ENCODE measurements at places on chromosomes 1 and 21. TPM values are rescaled to one million over a fixed set of nuclear protein-coding genes. Genes with fewer than 3 reads are reported as not detected.

GRCh38 chr1:84289169-84289785 is 12.2 kb upstream of the SAMD13 start:
- no peaks in the 10 kb centered on the region for H3K27me3 ChIP-seq
- no peak overlapping the region for H3K4me3 ChIP-seq
- H3K4me1 ChIP-seq, result no peaks in the 10 kb centered on the region

GRCh38 chr1:89125240-89125912 is 538 bp downstream of the GBP2 start:
- peak overlapping the region; percentile 80 for H3K27ac ChIP-seq
- H3K27me3 ChIP-seq, result no peaks in the 10 kb centered on the region
- peaks cover 52% of the 10 kb centered on the region for H3K4me1 ChIP-seq
- DNase-seq, result no peak
- H3K4me3 ChIP-seq, result peak overlapping the region; percentile 83

DNA sequence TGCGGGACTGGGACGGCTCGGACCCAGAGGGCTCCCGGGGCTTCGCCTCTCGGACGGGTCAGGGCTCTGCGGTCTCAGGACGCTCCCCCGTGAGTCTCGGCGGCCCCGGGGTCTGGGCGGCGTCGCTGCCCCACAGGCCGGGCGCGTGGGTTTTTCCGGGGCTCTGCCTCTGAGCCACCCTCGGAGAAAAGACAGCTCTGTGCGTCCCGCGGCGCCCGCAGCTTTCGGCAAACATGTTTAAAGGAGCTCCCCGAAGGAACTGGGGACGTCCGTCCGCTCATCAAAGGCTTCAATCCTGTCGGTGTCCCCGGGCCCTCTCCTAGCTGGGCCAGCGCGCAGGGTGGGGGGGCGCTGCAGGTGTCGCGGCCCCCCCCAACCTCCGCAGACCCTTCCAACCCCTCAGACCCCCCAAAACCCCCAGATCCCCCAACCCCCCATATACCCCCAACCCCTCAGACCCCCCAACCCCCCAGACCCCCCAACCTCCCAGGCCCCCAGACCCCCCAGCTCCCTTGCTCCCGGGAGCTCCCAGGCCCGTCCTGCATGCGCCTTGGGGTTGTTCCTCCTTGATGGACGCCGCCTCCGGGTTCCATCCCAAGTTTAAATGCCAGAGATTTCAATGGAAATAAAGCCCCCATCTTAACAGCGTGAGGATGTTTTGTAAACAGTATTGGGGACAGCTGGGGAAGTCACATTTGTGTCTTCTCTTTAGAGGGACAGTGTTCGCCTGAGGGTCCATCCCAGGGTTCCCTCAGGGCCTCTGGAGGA is 996 bp upstream of the C1orf159 start:
- DNase-seq, result no peak
- no peak overlapping the region for H3K4me3 ChIP-seq
- peaks cover 11% of the 10 kb centered on the region for H3K4me1 ChIP-seq
- H3K27ac ChIP-seq, result peak overlapping the region; percentile 53
- no peaks in the 10 kb centered on the region for H3K36me3 ChIP-seq

DNA sequence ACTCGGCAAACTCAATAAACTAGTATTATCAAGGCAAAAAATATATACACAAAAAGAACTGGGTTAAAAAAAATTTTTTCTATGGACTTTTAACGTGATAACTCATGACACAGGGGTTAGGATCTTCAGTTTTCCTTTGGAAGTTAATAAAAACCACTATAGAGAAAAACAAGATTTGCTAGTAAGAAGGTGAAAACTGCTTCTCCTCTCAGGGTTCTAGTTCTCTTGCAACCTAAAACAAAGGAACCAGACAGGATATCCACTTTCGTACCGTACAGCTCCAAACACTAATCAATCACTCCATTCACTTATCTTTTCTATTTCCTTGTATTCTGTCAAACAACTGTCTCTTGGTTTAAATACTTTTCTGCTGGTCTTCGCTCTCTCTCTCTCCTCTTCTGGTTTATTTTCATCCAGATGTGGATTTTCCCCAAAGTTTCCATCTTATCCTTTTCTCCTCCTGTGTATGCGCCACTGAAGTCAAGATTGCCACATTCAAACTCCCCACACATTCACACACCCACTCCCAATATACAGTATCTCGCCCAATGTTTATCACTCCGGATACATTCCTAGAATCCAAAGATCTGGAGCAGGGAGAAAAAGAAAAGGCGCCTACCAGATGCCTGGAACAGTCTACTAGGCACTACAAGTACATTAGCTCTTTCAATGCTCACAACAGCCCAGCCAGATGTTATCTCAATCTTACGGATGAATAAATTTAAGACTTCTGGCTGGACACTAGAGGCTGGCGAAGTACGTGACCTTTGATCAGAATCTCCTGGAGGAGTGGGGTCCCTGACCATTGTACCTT is 775 bp upstream of the PRPF38B start:
- H3K4me1 ChIP-seq, result peaks cover 42% of the 10 kb centered on the region
- H3K27me3 ChIP-seq, result no peaks in the 10 kb centered on the region
- peak overlapping the region; percentile 98 for H3K27ac ChIP-seq

The IKBKE gene
- 92.3 TPM for total RNA-seq

The AIM2 gene
- total RNA-seq, result 8.1 TPM

- DNase-seq, result no peak
- peaks cover 11% of the 10 kb centered on the region for H3K4me1 ChIP-seq
These were observed 14.1 kb upstream of the A3GALT2 start for GRCh38 chr1:33335020-33335419.

- H3K36me3 ChIP-seq, result no peaks in the 10 kb centered on the region
- no peaks in the 10 kb centered on the region for H3K4me1 ChIP-seq
- H3K27ac ChIP-seq, result no peak overlapping the region
- no peaks in the 10 kb centered on the region for H3K27me3 ChIP-seq
- no peak overlapping the region for H3K4me3 ChIP-seq
- no peak for DNase-seq
These were observed 285.0 kb downstream of the LRRC40 start for GRCh38 chr1:69920426-69920825.

DNA sequence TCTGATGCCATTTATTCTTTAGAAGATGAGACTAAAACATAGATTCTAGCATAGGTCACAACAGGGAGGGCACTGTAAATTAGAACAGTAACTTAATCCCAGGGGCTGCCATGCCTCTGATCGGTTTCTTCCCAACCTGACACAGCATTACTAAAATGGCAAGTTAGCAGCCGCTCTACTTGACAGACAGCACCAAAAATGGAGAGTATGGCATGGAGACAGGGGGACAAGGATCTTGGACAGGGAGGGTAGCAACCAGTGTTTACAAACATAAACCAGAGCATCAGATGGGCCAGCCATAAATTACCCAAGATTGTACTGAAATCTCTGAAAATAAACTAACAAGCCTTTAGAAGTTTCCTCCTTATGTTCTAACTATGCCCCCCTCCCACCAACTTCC is 5.9 kb downstream of the DUSP10 start:
- H3K27me3 ChIP-seq, result no peaks in the 10 kb centered on the region
- no peak for DNase-seq
- H3K4me3 ChIP-seq, result no peak overlapping the region
- H3K27ac ChIP-seq, result no peak overlapping the region
- peaks cover 83% of the 10 kb centered on the region for H3K4me1 ChIP-seq
- no peaks in the 10 kb centered on the region for H3K36me3 ChIP-seq

The CACYBP gene
- 105 TPM for total RNA-seq

The SYTL1 gene
- 158 TPM for total RNA-seq

The PLEKHG5 gene
- 11.8 TPM for total RNA-seq

- H3K4me1 ChIP-seq, result peaks cover 27% of the 10 kb centered on the region
- no peaks in the 10 kb centered on the region for H3K36me3 ChIP-seq
- H3K27me3 ChIP-seq, result no peaks in the 10 kb centered on the region
These were observed 100.5 kb upstream of the SOD1 start for GRCh38 chr21:31558962-31559367.

DNA sequence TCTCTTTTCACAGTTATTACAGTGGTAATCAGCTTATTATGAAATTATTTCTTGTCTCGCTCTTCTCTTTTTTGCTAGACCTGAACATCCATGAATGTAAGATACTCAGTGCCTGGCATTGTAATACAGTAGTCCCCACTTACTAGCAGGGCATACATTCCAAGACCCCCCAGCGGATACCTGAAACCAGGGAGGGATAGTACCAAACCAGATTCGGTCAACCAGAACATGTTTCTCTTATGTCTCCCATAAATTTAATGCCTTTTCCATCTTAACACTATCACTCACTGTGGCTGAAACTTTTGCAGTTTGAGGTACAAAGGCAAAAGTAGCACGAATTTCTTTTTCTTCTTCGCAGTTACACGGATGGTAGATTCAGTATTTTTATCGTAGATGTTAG is 24.6 kb upstream of the B3GALT2 start:
- no peaks in the 10 kb centered on the region for H3K27me3 ChIP-seq
- H3K27ac ChIP-seq, result no peak overlapping the region
- peaks cover 6% of the 10 kb centered on the region for H3K4me1 ChIP-seq
- peaks cover 10% of the 10 kb centered on the region for H3K36me3 ChIP-seq
- no peak for DNase-seq

DNA sequence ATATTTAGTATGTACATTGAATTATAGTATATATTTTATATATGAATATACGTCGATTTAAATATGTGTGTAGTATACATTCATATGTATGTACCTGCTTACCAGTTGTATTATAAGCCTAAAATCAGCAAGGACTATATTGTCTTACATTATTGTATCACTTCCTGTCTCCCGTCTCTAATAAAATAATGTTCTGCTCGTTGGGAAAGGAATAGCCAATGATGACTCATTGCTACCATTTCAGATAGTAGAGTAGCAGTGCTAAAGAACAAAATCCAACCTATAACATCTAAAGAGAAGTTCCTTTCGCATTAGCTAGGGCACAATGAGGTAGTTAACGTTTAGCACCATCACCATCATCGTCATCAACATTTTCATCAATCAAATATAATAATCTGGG is 39.9 kb upstream of the SMYD2 start:
- no peak for DNase-seq
- H3K27me3 ChIP-seq, result no peaks in the 10 kb centered on the region
- H3K27ac ChIP-seq, result no peak overlapping the region
- H3K4me1 ChIP-seq, result no peaks in the 10 kb centered on the region
- H3K4me3 ChIP-seq, result no peak overlapping the region

DNA sequence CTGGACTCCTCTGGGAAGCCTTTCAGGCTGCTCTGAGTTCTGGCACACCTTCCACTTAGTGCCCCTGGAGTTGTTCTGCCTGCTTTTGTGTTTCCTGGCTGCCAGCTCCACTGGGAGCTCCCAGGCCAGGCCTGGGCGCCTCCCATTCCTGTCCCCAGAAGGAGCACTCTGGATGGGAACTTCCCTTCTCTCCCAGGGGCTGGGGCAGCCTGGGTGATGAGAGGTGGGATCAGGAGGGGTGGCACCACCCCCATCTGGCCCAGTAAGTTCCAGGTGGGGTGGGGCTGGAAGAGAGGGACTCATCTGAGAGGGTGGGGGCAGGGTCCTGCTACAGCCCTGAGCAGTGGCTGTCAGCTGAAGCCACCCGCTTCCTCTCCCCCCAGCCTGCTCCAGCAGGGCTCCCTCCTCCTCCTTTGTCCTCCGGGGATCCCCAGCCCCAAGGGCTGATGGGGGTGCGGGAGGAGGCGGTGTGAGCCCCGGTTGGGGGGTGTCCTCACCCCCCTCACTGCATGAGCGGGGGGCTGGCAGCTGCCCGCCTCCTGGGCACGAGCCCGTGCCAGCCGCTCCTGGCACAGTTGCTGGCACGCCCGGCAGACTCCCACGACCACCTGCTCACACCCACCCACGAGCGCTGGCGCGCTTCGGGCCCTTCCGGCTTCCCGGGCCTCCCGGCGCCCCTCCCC is 4.7 kb downstream of the FOXO6 start:
- peaks cover 15% of the 10 kb centered on the region for H3K27me3 ChIP-seq
- no peaks in the 10 kb centered on the region for H3K36me3 ChIP-seq
- peak; percentile 72 for DNase-seq

DNA sequence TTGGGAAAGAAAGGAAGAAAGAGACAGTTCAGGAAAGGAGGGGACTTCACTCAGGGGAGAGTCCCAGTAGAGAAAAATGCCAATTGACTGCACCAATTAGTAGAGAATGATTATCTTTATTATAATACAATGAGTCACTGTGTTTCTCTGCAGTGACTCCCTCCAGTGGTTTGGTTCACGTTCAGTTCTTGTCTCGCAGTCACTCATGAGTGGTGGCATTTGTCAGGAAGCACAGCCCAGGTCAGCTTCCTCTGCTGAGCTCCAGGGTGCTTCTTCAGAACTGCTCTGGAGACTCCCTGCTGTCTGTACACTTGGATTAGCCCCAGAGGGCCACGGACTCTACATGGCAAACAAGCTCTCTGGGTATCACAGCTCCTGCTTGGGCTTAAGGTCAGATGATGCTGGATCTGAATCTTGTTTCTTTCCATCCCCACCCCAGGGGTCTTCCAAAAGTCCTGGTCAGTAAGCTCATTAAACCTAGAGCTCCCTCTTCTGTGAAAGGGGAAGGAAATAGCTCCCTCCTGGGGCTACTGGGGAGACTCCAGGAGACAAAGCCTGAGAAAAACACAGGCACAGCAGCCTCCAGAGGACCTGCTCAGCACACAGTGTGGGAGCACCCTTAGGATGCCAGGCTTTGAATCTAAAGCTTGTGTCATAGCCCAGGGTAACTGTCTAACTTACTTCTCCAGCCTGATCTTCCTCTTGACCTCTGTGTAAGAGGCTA is 619.0 kb downstream of the AJAP1 start:
- H3K36me3 ChIP-seq, result no peaks in the 10 kb centered on the region
- no peak for DNase-seq
- H3K27me3 ChIP-seq, result no peaks in the 10 kb centered on the region

The HTR6 gene
- 0.33 TPM for total RNA-seq

DNA sequence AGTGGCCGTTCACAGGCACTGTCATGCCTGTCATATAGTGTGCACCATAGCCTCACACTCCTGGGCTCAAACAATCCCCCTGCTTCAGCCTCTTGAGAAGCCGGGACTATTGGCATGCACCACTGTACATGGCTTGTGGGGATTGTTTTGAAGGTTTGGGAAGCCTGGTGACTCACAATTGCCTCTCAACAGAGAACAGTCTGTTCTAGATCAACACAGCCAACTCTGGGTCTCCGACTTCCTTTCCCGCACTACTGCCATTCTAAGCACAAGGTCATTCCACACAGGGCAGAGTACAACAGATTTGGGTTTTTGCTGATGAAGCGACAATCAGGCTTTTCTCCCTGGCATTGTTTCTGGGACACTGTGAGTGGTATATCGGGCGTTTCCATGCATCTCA is 15.5 kb upstream of the AHCTF1 start:
- H3K27ac ChIP-seq, result no peak overlapping the region
- no peak overlapping the region for H3K4me3 ChIP-seq
- no peaks in the 10 kb centered on the region for H3K4me1 ChIP-seq
- no peaks in the 10 kb centered on the region for H3K36me3 ChIP-seq
- H3K27me3 ChIP-seq, result no peaks in the 10 kb centered on the region

DNA sequence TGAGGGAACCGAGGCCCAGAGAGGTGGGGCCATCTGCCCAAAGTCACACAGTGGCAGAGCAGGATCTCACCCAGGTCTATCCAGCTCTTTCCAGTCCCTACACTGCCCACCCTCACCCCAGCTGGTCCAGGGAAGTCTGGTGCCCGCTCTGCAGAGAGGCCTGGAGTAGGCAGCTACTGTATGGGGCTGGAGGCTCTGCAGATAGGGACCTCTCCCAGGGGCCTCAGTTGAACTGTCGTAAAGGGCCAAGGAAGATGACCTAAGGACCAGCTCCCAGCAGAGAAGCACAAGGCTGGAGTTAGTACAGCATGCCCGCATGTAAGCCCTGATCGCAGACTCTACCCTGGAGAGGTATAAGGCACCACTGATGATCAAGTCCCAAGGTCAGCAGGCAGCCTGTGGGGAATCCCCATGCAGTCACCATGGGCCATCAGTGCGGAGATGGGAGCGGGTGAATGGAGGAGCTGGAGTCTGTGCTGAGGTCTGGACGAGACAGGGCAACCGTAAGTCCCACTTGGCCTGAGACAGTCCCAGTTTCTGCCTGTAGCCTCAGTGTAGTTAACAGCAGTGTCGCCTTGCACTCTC is 320.2 kb downstream of the MATN1 start:
- H3K27me3 ChIP-seq, result no peaks in the 10 kb centered on the region
- no peak overlapping the region for H3K4me3 ChIP-seq
- H3K27ac ChIP-seq, result no peak overlapping the region
- H3K36me3 ChIP-seq, result no peaks in the 10 kb centered on the region
- no peaks in the 10 kb centered on the region for H3K4me1 ChIP-seq

The NKAIN1 gene
- not detected for total RNA-seq
